Stimulated activated CD8-positive, alpha-beta memory T cell treated with anti-CD3 and anti-CD28 coated beads, Interleukin-2, amount 100 ng/mL, for 1 hour (primary cell): ENCODE measurements at places on chromosomes 6 and 20.

GRCh38 chr6:11008821-11009220 is 35.3 kb downstream of the ELOVL2 start:
- no peak for DNase-seq

DNA sequence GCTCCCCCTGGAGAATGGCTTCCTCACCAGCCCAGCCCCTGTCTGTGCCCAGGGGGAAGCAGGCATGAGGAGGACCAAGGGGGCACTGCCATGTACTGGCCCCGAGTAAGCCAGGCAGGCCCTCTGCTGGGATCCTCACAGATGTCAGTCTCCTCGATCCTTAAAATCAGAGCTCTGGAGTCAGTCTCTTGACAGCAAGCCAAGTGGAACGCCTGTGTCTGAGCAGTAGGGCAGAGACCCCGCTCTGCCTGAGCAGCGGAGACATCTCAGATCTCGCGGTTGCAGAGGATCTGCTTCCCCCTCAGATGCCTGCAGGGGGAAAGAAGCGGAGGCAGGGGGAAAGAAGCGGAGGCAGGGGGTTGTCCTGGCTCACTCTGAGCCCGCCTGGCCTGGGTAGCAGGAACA is 92.6 kb downstream of the SNX5 start:
- DNase-seq = no peak

- DNase-seq = no peak
Measured at GRCh38 chr6:20542927-20543602, 8.8 kb downstream of the CDKAL1 start.

DNA sequence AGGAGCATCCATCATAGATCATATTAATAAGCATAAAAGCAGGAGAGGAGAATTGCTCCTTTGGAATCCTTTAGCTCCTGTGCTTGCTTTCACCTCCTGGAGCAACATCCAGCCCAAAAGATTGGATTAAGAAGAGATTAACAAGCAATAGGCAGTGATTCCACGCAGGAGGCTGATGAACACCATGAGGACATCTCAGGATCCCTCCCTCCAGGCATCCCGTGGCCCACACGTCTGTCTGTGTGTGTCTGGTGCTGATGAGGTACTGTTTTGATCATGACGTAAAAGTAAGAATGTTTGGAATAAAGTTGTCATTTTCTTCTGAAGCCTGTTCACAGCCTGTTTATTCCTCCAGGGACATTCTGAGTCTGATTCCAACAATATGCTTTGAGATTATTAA is 185.5 kb upstream of the MYLIP start:
- DNase-seq = no peak

DNA sequence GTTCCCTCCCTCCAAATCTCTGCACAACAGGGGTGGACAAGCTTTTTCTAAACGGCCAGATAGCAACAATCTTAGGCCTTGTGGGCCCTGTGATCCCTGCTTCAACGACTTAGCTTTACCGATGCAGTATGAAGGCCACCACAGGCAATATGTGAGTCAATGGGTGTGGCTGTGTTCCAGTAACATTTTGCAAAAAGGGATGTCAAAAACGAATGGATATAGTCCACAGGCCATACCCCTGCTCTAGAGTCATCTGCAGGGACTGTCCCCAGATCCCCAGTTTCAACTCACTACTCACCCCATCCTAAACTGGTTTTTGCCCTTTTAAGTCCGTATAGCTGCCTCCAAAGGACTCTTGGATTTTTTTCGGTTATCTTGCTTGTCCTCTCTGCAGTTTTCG is 34.4 kb downstream of the ECT2L start:
- DNase-seq = no peak

- no peak for DNase-seq
Measured at GRCh38 chr6:43304361-43304760, 4.3 kb downstream of the CRIP3 start.

GRCh38 chr20:56808732-56809131 is 179.6 kb downstream of the TFAP2C start:
- DNase-seq = no peak

GRCh38 chr20:63116412-63117106 is 99.4 kb downstream of the YTHDF1 start:
- DNase-seq = no peak

DNA sequence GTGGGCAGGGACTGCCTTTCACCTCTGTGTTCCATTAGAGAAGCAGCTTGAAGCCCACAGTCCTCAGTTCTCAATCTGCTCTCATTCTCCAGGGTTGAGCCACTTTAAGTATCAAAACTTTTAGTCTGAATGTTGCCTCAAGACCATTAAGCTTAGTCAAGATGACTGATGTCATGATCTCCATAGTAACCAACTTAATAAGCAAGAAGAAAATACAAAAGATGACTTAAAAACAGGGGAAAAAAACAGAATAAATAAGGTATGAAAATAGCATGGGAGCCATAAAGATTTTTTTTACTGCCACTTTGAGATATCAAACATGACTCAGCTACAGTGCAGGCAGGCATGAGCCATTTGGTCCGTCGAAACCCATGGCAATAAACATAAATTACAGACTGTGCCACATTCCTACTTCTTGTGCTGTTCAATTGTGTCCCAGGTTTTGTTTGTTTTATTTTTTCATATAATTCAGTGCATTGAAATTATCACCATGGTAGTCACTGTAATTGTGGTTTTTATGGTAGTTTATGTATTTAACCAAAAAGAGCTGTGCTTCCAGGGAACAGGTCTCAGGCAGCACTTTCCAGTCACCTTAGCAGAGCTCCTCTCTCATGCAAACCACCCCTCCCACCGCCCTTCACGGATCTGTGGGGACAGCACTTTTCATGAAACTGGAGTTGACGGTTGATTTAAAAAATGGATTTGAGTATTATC is 156.5 kb upstream of the INSM1 start:
- DNase-seq = no peak

DNA sequence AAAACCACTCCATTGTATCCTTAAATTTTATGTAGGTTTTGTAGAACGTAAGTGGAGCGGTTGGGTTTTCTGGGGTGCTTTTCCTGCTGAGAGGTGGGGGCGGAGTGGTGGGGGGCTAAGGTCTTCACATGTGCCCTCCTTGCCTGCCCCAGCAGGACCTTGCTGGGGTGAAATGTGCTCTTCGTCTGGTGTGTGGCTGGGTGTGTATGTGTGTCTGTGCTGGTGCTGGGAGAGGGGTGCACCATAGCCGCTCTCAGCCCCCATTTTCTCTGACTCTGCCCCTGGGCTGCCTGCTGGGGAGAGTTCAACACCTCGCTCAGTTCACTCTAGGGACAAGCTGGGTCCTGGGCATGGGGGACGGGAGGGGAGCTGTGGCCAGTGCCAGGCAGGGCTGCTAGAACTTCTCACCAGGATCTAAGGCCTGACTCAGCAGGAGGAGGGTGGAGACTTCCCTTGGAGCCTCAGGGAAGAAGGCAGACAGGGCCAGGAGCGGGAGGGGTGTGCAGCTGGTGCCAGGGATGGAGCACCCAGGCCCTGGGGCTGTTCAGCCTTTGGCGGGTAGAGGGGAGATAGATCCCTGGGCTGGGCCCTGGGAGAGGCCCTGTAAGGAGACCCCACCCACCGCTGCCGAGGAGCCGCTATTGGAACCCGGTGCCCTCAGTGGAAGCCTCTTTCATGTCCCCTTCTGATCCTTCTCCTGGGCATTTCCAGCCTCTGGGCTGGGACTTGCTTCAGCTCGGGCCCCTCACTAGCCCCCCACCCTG is 4.8 kb downstream of the SOX18 start:
- DNase-seq = no peak

GRCh38 chr20:50152394-50153152 is 950 bp downstream of the PEDS1 start:
- no peak for DNase-seq

GRCh38 chr6:135129136-135129856 is 51.8 kb upstream of the MYB start:
- DNase-seq = no peak

DNA sequence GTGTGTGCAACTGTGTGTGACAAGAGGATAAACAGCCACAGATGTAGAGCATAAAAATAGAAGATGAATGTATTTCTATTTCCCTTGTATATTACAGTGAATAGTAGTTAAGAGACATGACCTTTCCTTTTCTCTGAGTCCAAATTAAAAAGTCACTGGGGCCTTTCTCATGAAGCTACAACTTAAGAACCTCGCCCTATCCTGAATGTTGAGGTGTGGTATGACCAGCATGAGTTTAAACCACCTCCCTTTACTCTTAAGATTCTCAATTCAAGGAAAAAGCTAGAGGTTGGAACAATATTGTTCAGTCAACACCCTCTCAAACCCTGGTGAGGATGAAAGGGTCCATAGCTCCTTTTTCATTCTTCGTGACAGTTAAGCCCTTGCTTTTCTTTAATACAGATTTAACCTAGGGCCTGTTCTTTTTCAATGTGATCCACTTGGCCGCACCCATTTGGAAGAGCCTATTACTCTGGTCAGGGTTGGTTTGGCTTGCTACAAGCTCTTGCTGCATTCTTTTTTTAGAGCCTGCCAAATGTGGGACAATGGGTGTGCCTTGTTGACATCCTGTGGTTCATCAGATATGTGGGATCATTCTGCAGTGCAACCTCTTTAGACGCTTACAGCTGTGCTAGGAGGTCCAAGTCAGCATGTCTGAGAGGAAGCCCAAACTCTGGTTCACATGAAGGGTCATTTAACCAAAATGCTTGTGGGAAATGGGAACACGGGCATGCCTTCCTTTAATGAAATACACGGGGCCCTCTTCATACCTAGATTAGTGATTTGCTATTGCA is 290.0 kb downstream of the HAO1 start:
- DNase-seq = no peak

DNA sequence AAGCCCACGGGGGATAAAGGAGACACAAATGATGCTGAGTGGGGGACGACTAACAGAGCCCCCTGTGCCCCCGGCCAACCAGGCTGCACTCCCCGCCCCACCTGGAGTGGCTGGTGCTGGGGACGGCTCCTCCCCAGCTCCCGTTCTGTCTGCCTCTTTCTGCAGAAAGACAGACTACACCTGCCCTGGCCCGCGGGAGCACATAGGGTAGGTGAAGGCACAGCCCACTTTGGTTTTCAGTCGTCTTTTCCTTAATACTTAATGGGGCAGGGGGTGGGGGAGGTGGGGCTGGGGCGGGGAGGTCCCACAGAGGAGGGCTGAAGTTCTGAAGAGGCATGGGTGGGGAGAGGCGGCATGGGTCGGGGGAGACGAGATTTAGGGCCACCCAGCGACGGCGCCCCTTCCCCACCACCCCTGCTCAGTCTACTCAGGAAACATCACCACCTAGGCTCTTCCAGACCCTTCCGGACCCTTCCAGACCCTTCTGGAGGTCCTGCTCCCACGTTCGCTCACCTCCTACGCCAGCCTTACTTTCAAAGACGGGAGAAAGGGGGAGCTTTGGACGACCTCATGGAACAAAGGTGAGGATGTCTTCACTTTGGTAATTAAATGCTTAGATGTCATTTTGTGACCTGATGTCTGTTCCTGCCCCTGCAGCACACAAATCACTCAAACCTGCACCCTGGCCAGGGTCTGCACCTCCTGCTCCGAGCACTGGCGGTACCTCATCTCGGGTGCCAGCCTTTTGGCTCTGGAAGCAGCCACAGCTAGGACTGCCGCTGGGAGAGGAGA is 21.2 kb upstream of the FRMD1 start:
- DNase-seq = no peak

DNA sequence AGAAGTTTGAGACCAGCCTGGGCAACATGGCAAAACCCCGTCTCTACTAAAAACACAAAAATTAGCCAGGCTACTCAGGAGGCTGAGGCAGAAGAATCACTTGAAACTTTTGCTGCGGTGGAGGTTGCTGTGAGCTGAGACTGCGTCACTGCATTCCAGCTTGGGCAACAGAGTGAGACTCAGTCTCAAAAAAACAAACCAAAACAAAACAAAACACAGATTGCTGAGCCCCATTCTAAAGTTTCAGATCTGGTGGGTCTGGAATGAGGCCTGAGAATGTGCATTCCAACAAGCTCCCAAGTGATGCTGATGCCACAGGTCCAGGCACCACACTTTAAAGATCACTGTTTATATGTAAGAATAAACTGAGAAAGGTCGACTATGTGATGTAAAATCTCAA is 24.9 kb upstream of the TMEM14A start:
- DNase-seq = no peak

DNA sequence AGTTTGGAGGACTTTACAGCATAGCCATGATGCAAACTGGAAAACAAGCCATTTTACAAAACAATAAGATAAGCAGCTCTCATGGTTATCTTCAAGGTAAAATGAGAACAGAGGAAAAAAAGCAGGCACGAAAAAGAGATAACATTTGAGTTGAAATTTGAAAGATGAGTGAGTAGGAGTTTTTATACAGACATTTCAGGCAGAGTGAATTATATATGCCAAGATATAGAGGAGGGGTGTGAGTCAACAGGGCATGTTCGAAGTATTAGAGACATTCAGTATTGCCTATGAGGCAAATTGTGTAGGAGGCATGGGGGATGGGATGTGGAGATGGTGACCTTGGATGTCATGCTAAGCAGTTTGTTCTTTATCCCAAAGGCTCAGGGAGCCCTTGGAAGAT is 240.5 kb upstream of the MAN1A1 start:
- DNase-seq = no peak
